ENCODE measurements at places on chromosomes 16 and 17. TPM values are rescaled to one million over a fixed set of nuclear protein-coding genes. Genes with fewer than 3 reads are reported as not detected.

DOC2B gene
- total RNA-seq = not detected

CACNG1 gene
- not detected for total RNA-seq

TACO1 gene
- total RNA-seq = 27.1 TPM

RHBDF1 gene
- total RNA-seq = 60.1 TPM

GPR179 gene
- total RNA-seq = 0.17 TPM

MYO1D gene
- 33.5 TPM for total RNA-seq

CFAP119 gene
- 0.66 TPM for total RNA-seq

CHD9NB gene
- total RNA-seq = 1.2 TPM

FGF11 gene
- 0.58 TPM for total RNA-seq

TEKT5 gene
- total RNA-seq = not detected

NRN1L gene
- total RNA-seq = 0.73 TPM

PSMB3 gene
- total RNA-seq = 348 TPM

CTF1 gene
- total RNA-seq = 6.1 TPM

ALOX15 gene
- total RNA-seq = not detected

CD300H gene
- total RNA-seq = not detected

CDR2 gene
- total RNA-seq = 38.7 TPM

KCNAB3 gene
- total RNA-seq = 0.33 TPM

KRT33B gene
- not detected for total RNA-seq

HEATR3 gene
- 18.4 TPM for total RNA-seq

SPEM3 gene
- total RNA-seq = not detected

GAST gene
- total RNA-seq = not detected

DNAAF8 gene
- total RNA-seq = 0.29 TPM

GPATCH8 gene
- 28.5 TPM for total RNA-seq

IRF8 gene
- not detected for total RNA-seq

MT1A gene
- total RNA-seq = 1.7 TPM

CIBAR2 gene
- not detected for total RNA-seq

TBC1D3E gene
- not detected for total RNA-seq

GGT6 gene
- total RNA-seq = not detected

GNG13 gene
- not detected for total RNA-seq
